NCI-H1436 (cell line): ENCODE measurements at places on chromosomes 4 and X.

DNA sequence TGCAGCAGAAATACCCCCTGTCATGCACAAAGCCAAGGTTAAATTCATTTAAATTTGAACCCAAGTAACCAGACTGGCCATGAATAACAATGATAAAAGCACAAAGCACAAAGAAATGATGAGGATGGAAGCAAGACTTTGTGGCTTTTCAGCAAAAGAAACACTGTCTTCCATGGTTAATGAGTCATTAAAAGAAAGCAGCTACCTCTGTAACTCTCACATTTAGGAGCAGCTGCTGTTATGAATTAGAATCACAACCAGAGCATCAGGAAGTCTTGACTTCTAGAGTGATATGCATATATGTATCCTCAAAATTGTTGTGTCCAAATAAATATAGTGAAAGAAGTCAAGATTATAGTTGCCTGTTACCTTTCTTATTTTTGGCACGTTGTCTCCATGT is 70.7 kb upstream of the RPS6KA6 start:
- DNase-seq: no peak

DNA sequence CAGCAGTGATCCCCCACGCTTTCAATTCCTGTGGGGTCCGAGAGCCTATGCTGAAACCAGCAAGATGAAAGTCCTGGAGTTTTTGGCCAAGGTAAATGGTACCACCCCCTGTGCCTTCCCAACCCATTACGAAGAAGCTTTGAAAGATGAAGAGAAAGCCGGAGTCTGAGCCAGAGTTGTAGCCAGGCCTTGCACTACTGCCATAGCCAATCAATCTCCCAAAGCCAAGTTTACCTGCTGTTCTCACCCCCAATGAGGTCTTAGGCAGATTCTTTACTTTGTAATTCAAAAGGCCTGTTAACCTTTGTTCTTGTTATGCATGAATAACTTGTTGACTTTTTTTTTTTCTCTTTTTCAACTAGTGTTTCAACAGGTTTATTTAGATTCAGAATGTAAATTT is 4.0 kb downstream of the MAGEB2 start:
- no peak for DNase-seq

GRCh38 chrX:54043541-54044125 is 640 bp downstream of the PHF8 start:
- no peak for DNase-seq

GRCh38 chr4:87042986-87043820 is 108.4 kb downstream of the AFF1 start:
- DNase-seq: no peak

- no peak for DNase-seq
Measured at GRCh38 chr4:8603931-8604330, 11.4 kb downstream of the CPZ start.

DNA sequence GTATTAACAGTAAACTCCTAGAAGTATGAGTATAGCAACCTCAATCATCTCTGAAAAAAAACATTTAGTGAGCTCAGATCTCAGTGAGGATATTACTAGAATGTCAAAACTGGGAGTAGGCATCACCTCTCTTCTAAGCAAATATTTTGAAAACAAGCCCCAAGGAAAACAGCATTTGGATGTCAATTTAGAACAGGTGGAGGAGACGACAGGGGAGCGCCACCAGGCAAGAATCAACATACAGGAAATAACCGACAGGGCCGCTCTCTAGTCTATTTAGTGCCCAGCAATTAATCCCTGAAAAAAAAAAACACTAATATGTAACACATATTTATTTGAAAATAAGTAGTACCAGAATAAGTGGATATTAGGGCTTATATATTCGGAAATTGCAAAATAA is 940.3 kb upstream of the ADGRL3 start:
- no peak for DNase-seq

GRCh38 chrX:20433388-20433775 is 166.7 kb upstream of the RPS6KA3 start:
- DNase-seq: no peak

DNA sequence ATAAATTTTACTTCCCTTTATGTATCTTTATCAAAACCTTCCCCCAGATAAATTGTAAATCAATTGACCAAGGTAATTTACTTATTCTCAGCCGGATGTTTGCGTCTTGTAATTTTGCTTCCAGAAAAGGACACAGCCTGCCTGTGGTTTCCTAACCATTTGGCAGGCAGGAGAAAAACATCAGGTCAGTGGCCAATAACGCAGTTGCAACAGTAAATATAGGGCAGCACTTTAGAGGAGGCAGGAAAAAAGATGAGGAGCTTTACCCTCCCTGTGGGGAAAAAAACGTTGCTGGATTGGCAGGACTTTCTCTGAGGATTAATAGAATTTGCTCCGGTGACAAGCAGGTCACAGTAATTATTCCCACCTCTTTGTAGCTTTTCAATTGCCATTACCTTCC is 2618.1 kb downstream of the ARAP2 start:
- no peak for DNase-seq

DNA sequence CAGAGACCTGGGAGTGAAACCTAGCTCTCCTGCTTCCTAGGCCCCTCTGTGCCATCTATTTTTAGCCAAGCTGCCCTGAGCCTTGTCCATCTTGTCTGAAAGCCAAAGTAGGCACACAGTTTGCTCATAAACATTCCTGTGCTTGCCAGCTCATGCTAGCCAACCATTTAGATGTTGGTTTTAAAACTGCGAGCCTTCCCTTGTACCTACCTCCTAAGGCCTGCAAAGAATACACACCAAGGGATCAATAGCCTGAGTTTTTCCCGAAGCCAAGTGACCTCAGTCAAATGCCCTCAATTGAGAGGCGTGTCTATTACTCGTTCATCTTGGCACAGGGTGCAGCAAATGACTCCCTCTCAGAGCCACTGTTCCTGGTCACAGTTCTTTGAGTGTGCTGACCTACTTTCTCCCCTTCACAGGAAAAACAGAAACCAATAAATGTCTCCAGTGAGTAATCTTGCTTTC is 48.5 kb downstream of the ZCCHC12 start:
- no peak for DNase-seq

GRCh38 chr4:144787365-144788258 is 141.7 kb downstream of the HHIP start:
- DNase-seq: no peak

DNA sequence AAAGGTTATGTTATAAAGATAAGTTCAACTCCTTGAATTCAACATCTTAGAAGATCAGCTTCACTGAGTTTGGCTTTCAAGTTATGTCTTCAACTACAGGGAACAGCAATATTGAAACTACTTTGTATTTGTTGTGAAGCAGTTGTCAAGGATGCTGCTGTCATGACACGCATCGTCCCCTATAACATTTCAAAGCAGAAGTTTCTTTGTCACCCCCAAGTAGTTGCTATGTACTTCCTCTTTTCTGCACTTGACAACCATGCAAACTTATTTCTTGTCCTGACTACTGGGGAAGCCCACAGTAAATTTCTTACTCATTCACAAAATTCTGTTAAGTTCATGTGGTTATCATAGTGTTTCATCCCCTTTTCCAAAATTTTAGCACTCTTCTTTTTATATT is 14.3 kb downstream of the ANTXR2 start:
- DNase-seq: no peak

- no peak for DNase-seq
Measured at GRCh38 chr4:11743976-11744375, 315.3 kb upstream of the HS3ST1 start.

- DNase-seq: no peak
Measured at GRCh38 chr4:79176351-79176750, 149.5 kb downstream of the NAA11 start.

GRCh38 chrX:8432396-8432795 is 32.2 kb upstream of the VCX3B start:
- no peak for DNase-seq

- peak; percentile 68 for DNase-seq
Measured at GRCh38 chrX:132022967-132023895, at the start of gene STK26. STK26 (plus strand) TSS chrX:132023302; CDS start chrX:132023618, 316 bp downstream.

- DNase-seq: no peak
Measured at GRCh38 chr4:53586121-53586816, 5.0 kb downstream of the LNX1 start.

DNA sequence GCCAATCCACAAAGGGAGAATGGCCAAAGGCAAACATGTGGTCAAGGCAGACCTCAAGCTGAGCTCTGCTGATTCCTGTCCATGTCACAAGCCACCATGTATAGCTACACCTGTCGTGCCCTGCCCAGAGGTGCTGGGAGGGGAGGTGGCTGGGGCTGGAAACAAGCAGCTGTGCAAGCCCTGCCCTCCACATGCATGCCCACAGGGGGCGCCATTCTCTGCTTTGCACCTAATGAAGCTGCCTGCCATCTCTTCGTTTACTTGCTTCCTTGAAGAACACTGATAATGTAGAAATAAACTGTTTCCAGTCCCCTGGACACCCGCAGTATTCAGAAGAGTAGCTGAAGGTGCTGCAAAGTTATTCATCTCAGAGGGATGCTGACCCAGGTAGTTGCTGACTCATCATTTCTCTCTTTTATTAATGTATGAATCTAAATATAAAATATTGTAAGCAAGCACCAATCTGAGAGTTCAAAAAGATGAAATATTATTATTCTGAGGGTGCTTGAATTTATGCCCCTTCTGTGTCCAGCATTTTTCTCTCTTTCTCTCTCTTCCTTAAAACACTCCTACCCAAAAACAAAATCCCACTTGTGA is 278.6 kb downstream of the ADGRA3 start:
- no peak for DNase-seq

GRCh38 chr4:183658362-183659028 is 490 bp downstream of the RWDD4 start:
- no peak for DNase-seq

GRCh38 chrX:40157228-40158035 is 59.7 kb upstream of the BCOR start:
- no peak for DNase-seq

- DNase-seq: no peak
Measured at GRCh38 chrX:152930516-152930915, 32.6 kb downstream of the ZNF185 start.

DNA sequence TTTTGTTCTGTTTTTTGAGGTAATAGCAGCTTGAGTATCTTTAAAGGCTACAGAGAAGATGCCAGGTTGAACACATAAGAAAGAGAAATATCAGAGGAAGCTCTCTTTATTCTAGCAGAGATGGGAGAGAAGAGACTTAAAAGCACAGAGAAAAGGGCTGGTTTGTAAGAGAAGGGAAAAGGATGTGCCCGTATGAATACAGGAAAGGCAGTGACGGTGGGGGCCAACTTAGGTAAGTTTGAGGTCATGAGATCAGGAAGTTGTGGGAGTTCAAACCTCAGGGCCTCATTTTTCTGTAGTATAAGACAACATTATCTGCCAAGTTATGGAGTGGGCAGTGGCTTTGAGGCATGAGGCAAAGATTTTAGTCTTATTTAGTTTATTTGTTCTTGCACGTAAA is 121.3 kb upstream of the S100G start:
- no peak for DNase-seq

- no peak for DNase-seq
Measured at GRCh38 chrX:129556806-129557315, 16.8 kb downstream of the OCRL start.

GRCh38 chr4:6294705-6295421 is 25.2 kb downstream of the WFS1 start:
- DNase-seq: no peak

GRCh38 chr4:153439831-153440230 is 26.3 kb upstream of the TMEM131L start:
- no peak for DNase-seq

- DNase-seq: no peak
Measured at GRCh38 chr4:84496331-84496705, 2.8 kb downstream of the NKX6-1 start.

DNA sequence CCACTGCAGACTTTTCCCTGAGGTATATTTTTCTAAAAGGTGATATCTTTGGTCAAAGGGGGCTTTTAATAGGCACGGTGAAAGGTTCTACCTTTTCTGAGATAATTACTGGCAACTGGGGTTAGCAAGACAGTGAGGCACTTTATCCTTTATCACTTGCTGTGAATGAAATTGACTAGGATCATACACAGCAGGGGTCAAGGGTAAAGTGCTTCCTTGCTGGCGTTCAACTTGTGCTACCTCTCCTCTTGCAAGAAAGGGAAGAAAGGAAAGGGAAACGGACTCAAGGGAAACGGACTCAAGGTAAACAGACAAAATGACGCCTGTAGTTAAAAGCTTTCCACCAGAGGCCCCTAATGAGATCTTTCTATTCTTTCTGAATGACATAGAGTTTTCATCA is 78.6 kb upstream of the RAPGEF2 start:
- DNase-seq: no peak

- DNase-seq: no peak
Measured at GRCh38 chrX:140563893-140564292, 59.0 kb upstream of the SOX3 start.

GRCh38 chrX:88425739-88426138 is 321.3 kb upstream of the CPXCR1 start:
- DNase-seq: no peak

DNA sequence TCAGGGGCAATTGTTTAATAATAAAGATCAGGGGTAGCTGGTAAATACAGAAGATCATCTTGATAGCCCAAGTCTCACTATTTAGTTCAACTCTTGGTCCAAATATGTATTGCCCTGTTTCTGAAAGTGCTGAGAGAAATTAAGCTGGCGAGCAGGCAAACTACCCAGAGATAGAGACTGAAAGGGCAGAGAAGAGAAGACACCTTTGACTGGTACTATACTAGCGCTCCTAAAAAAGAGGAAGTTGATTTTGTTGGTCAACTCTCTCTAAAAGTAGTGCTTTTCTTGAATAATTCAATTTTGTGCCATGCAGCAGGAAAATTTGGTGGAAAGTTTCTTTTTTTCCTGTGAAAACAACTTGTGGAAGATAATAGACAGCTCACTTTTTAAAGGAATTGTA is 64.0 kb downstream of the IGSF1 start:
- DNase-seq: no peak

- no peak for DNase-seq
Measured at GRCh38 chrX:135536877-135537276, 16.4 kb downstream of the INTS6L start.

DNA sequence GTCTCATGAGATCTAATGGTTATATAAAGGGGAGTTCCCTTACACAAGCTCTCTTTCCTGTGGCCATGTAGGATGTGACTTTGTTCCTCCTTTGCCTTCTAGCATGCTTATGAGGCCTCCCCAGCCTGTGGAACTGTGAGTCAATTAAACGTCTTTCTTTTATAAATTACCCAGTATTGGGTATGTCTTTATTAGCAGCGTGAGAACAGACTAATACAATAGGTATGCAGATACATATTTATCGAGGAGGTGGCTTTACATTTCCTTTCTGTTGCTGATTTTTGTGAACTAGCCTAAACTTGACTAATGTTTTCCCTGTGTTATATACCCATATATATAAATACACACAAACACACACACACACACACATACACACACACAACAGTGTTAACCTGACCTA is 80.2 kb downstream of the VCX2 start:
- DNase-seq: no peak

- DNase-seq: no peak
Measured at GRCh38 chrX:55033429-55033828, 2.7 kb upstream of the ALAS2 start.
